CD8-positive, alpha-beta memory T cell (primary cell): ENCODE measurements at places on chromosomes 7 and 10. TPM values are rescaled to one million over a fixed set of nuclear protein-coding genes. Genes with fewer than 3 reads are reported as not detected.

EVX1 gene
- polyA plus RNA-seq = not detected

FAM24B gene
- 8.5 TPM for polyA plus RNA-seq

MYL10 gene
- polyA plus RNA-seq = not detected

CPA4 gene
- not detected for polyA plus RNA-seq

MYOF gene
- not detected for polyA plus RNA-seq

DNA sequence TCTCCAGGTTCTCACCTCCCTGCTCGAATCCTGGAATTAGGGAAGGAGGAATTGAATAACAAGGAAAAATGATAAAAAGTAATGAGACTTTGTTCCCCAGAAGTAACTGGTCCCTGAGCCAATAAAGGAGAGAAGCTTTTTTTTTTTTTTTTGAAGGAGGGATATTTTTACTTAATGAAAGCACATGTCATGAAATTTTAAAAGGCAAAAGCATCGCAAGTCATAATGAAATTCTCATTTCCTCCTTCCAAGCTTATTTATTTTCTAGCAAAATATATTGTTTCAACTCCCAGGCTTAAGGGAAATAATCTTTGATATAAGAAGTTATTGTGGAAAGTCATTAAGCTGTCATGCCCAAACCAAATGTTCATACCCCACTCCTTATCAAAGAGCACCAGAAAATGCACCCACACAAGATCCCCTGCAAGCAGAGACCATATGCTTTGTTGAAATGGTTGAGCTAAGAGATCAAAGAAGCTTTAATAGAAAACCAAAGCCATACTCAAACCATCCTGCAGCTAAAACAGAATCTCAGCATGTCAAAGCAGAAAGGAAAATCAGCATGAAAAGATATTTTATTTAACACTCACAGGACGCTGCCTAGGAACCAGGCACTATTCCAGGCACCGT is 16.7 kb upstream of the ABCC2 start:
- no peaks in the 10 kb centered on the region for H3K27me3 ChIP-seq
- no peaks in the 10 kb centered on the region for H3K36me3 ChIP-seq
- no peak overlapping the region for H3K27ac ChIP-seq

DNA sequence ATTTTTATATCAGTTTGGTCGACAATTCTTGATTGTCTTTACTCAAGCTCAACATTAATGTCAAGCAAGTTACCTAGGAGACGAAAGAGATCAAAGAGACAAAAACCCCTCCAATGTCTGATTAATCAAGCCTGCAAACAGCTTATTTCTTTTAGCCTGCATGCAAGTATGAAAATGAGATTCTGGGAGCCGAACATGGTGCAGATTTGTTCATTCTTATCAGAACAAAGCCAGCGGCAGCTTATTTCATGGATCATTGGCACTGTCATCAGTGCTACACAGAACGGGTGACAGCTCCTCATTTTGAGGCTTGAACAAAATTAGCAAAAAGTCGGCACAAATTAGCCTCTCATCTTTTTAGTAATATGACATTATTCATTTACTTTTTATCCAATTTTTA is 26.5 kb downstream of the FAM204A start:
- no peaks in the 10 kb centered on the region for H3K27me3 ChIP-seq
- no peaks in the 10 kb centered on the region for H3K4me1 ChIP-seq
- no peak overlapping the region for H3K27ac ChIP-seq
- H3K36me3 ChIP-seq = peaks cover 12% of the 10 kb centered on the region
- H3K4me3 ChIP-seq = no peak overlapping the region

DNA sequence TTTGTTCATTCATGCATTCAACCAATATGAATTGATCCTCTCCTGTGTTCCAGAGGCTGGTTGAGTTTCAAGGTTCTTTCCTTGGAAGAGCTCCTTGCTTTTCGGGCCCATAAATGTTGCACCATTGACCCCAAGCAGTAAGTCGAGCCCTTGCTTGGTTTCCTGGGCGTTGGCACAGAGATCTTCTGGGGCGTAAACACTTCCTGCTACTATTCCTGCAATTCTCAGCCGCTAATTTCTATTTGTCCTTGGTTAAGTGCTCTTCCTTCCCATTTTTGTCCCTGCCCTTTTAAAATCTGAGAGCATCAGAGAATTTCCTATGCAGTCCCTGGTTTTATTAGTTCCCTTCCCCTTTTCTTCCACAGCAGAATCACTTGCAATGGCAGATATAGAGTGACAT is 44.1 kb upstream of the ADRB1 start:
- no peaks in the 10 kb centered on the region for H3K36me3 ChIP-seq
- peaks cover 4% of the 10 kb centered on the region for H3K27me3 ChIP-seq
- peaks cover 5% of the 10 kb centered on the region for H3K4me1 ChIP-seq
- no peak for DNase-seq
- H3K27ac ChIP-seq = no peak overlapping the region
- H3K4me3 ChIP-seq = no peak overlapping the region

DNA sequence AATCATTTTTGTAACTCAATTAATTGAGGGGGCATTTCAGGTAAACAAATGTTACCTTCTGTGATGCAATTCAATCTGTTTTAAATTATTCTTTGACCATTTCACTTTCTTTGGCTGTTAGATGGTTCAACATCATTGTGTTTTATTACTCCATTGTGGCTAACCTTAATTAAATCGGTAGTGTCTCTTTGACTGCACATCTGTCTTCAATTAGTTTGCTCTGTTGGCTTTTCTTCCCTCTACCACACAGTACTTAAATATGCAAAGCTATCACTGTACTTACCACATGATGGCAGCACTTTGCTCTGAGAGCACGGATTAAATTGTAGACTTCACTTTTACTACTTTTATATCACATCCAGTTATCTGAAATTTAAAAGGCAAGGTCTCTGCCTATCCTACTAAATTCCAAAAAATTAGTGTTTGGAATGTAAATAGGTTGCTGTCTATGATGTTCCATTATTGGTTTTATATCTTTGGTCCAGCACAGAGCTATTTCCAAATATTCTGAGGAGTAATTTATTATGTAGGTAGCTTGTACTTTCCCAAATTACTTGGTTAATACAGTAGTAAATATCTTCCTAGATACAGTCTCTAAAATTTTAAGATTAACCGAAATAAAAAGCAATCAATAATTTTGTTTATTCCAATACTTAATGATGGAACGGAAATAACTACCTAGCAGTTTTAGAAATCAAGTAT is 352.0 kb downstream of the PCLO start:
- DNase-seq = no peak
- H3K27me3 ChIP-seq = no peaks in the 10 kb centered on the region
- no peak overlapping the region for H3K27ac ChIP-seq

DNA sequence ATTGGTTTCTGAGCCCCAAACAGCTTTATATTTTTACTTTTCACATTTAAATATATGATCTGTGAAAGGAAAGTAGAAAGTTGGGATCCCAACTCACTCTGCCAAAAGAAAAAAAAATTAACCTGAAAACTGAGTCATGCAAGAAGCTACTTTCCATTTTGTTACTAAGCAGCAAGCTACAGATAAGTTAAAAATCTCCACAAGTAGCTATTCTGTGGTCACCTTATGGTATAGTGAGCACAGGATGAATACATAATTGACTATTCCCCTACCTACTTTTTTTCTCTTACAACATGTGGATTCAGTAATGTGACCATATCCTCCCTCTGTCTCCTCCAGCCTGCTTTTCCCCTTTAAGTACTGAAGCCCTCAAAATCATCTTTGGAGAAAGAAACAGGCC is 30.3 kb upstream of the CREB3L2 start:
- no peaks in the 10 kb centered on the region for H3K4me1 ChIP-seq
- H3K27ac ChIP-seq = no peak overlapping the region
- H3K27me3 ChIP-seq = no peaks in the 10 kb centered on the region
- H3K4me3 ChIP-seq = no peak overlapping the region
- no peak for DNase-seq

DNA sequence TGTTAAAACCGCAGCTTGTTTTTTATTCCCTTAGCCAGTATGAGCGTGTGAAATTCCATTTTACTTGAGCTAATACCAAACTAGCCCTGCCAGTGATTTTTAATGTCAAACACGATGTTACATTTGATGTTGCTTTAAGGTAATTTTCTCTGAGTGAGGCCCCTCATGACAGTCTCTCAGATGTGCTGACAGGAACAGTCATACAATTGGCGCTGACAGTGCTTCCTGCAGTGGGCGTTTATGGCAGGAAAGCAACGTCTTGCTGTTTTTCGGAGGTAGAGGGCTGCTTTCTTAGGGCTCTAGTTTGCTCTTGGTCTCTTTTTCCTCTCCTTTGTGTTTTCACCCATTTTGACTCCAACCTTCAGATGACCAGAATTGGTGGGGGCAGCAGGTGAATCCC is 19.3 kb downstream of the PON1 start:
- no peaks in the 10 kb centered on the region for H3K36me3 ChIP-seq
- H3K27me3 ChIP-seq = no peaks in the 10 kb centered on the region
- no peak overlapping the region for H3K27ac ChIP-seq
- H3K4me1 ChIP-seq = no peaks in the 10 kb centered on the region
- no peak for DNase-seq

- no peak for DNase-seq
- H3K27me3 ChIP-seq = peaks cover 19% of the 10 kb centered on the region
- no peak overlapping the region for H3K27ac ChIP-seq
- H3K4me3 ChIP-seq = no peak overlapping the region
Measured at GRCh38 chr10:89204621-89205185, 2.4 kb downstream of the CH25H start.

DNA sequence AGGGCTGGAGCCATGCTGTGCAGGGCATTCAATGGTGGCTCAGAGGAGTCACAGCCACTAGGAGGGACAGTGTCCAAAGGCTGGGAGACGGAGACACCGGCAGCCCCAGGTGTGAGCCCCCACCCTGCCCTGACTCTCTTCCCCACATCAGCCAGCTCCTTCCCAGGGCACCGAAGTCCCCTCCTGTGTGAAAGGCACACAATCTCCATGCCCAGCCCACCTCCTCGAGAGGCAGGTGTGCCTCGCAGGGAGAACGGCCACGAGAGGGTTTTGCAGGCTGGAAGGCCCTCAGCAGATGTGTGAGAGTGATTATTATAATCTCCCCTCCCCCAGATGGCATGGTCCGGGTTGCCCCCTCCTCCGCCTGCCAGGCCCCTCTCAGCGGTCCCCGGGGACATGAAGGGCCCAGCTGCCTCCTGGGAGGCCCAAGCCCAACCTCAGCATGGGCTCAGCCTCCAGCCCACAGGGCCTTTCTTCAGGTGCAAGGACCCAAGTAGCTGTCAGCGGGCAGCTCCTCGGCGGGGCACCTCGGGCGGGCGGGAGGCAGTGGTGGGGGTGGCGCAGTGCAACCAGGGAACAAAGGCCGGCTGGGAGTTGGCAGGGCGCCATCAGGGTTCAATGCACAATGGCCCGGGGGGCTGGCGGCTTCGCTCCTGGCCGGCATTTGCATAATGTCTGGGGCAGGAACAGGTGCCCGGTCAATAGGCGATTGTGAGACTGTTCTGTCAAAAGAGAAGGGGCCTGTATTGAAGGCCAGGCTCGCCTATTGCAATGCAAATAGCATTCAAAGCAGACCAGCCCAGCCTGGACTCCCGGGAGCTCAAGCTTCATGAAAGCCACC is 155.3 kb upstream of the ZMIZ1 start:
- H3K27ac ChIP-seq = no peak overlapping the region
- H3K4me3 ChIP-seq = no peak overlapping the region
- H3K4me1 ChIP-seq = no peaks in the 10 kb centered on the region

GRCh38 chr7:40733578-40733977 is 598.8 kb downstream of the SUGCT start:
- no peak for DNase-seq
- no peak overlapping the region for H3K27ac ChIP-seq
- H3K4me1 ChIP-seq = no peaks in the 10 kb centered on the region
- no peaks in the 10 kb centered on the region for H3K27me3 ChIP-seq
- H3K4me3 ChIP-seq = no peak overlapping the region
- H3K36me3 ChIP-seq = no peaks in the 10 kb centered on the region

GRCh38 chr10:60310740-60311139 is 78.9 kb downstream of the ANK3 start:
- no peak for DNase-seq
- H3K27ac ChIP-seq = no peak overlapping the region
- no peaks in the 10 kb centered on the region for H3K36me3 ChIP-seq
- no peaks in the 10 kb centered on the region for H3K27me3 ChIP-seq

GRCh38 chr7:27150568-27151340 is 1.6 kb downstream of the HOXA3 start:
- peaks cover 90% of the 10 kb centered on the region for H3K27me3 ChIP-seq
- H3K4me1 ChIP-seq = peaks cover 38% of the 10 kb centered on the region
- no peaks in the 10 kb centered on the region for H3K36me3 ChIP-seq

DNA sequence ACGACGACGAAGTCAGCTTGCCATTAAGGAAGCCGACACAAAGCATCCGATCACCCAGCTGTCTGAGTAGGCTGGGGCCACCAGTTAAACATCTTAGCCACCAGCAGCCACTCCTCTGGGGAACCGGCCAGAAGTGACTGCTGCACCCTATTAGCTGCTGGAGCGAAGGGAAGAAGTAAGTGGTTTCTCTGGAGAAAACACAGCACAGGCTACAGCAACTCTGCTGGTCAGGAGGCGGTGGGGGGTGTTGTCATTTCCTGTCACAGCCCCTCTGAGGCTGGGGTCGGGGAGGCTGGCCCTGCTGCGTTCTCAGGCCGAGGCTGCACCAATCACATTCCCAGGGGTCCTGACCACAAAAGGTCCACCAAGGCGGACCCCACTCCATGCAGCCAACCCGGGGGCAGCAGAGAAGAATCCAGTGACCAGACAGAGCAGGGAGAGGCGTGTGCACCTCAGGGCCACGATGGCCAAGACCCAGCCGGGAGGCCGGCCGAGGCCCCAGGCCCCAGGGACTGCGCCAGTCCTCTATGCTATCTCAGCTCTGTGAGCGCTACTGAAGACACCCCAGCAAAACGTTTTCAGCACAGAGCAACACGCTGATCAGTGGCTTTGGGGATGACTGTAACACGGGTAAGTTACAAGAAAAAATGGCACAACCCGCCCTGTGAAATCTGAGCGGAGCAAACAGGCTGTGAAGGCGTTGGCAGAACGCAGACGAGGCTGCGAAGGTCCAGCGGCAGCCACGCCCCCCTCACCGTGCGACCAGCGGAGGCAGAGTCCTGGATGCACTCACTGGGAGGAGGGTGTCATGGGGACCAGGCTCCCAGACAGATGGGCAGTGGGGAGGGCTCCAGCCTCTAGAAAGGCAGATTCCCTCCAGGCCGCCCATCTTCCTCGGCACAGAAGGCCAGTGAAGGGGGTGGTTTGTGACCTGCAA is 24.8 kb downstream of the STK32C start:
- no peak for DNase-seq
- H3K4me3 ChIP-seq = no peak overlapping the region

GRCh38 chr10:35443858-35444257 is 107.5 kb downstream of the CCNY start:
- no peak overlapping the region for H3K27ac ChIP-seq
- DNase-seq = no peak
- no peaks in the 10 kb centered on the region for H3K36me3 ChIP-seq
- H3K4me1 ChIP-seq = peaks cover 33% of the 10 kb centered on the region
- no peak overlapping the region for H3K4me3 ChIP-seq
